NCI-H1105 treated with DMSO at 0.1 percent for 48 hours (cell line): ENCODE measurements at places on chromosomes 6 and 20.

- no peak for DNase-seq
Observed at GRCh38 chr6:117276778-117277316, 11.5 kb downstream of the VGLL2 start.

- no peak for DNase-seq
Observed at GRCh38 chr6:34524499-34524898, 31.6 kb downstream of the SPDEF start.

GRCh38 chr6:163288915-163289314 lies 125.6 kb upstream of the QKI start:
- DNase-seq = no peak

DNA sequence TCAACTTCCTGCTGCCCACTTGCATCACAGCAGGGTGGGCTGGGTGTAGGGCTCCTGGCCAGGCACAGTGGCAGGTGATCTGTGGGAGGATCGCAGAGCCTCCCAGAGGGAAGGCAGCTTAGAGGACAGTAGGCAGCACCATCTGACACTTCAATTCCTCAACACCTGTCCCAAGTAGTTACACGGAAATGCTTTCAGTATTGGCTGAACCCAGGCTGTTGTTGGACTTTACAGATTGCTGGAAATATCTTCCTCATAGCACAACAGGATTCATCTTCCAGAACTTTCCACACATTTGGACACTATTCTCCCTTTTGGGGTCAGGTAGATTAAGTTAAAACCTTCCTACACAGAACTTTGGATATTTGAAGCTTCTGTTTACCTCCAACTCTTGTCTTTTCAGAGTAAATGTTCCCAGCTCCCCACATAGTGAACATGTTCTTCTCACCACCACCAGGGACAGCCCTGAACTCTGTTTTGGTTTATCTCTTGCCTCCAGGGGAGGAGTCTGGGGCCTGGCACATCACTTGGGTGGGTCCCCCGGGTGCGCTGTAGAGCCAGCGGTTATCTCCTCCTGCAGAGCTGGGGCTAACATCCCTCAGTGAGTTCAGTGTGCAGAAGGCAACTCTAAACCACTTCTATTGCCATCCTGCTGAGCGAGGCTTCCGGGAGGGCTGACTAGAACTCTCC lies 3.5 kb upstream of the SLC22A2 start:
- DNase-seq = no peak

- no peak for DNase-seq
Observed at GRCh38 chr20:45937765-45938164, 3.3 kb downstream of the PCIF1 start.

GRCh38 chr6:31479933-31480535 lies 17.9 kb upstream of the MICB start:
- peak; percentile 57 for DNase-seq

GRCh38 chr20:37343212-37343993 lies 2.5 kb upstream of the SRC start:
- no peak for DNase-seq

DNA sequence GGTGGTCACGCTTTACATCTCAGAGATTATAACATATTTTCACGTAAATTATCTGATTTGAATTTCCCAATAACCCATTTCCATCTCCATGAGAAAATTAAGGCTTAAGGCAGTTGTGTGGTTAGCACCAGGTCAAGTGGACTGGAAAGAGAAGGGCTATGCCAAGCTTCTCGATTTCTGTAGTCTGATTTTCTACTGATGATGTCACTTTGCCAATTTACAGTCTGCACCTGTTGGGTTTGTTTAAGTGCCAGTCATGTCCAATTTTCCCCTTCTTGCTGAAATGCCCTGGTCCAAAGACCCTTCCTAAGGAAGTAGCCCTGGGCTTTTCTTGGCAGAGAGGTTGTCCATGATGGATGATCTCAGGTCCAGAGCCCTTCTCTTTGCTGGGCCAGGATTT lies 562.3 kb upstream of the BTBD3 start:
- DNase-seq = no peak

DNA sequence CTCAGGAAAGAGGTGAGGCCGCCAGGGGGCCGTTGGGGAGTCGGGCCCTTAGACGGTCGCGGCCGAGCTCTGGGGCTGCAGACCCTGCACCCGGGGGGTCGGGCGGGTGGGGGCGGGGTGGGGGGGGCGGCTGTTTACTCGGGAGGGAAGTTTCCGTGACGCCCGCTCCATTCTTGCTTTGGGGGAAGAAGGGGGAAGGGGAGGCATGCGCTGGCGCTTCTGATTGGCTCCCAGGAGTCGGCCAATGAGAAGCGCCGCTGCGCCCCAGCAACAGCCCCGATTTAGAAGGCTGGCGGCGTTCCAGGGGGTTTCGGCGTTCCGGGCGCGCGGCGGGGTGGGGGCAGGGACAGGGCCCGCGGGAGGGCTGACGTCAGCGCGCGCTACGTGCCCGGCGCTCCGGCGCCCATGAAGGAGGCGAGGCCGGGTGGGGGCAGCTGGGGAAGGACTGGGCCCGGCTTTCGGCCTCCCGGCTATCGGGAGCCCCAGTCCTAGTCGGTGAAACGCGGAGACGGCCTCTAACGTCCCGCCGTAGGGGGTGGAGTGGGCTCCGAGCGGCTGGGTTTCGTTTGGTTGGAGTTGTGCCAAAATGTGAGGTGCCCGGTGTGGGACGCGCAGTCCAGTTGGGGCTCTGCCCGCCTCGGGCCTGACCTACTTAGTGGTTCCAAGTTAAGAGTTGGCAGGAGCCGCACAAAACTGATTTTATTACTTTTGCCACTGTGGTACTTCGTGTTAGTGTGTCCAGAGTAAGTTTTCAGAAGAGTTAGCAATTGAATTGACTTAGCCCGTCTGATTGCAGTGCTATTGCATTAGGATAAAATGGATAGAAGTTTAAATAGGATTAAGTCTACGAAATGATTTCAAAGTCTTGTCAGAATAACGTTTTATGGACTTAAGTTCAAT lies 1.1 kb downstream of the PNRC1 start:
- DNase-seq = peak; percentile 97

DNA sequence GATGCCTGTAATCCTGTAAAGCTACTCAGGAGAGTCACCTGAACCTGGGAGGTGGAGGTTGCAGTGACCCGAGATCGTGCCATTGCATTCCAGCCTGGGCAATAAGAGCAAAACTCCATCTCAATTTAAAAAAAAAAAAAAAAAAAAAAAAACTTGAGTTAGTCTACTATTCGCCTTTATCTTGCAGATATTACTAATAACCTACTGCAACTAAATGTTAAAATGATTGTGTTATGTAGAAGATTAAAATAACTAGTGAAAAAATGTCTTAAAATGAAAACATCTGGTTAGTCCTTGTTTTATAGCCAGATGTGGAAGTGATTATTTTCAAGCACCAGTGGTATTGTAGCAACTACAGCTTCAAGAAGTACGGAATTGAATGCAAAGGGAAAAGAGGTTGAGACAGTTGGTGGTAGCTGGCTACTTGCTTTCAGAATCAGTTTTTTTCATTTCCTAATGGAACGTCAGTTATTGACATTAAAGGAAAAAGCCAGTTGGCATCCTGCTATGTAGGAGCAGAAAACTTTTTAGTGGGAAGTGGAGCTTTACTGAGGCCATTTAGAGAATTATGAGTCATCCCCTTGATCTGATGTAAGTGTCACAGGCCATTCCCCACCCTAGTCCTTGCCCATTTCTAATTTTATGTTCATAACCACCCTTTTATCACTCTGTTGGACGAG lies 43.8 kb upstream of the DYNLRB1 start:
- no peak for DNase-seq

DNA sequence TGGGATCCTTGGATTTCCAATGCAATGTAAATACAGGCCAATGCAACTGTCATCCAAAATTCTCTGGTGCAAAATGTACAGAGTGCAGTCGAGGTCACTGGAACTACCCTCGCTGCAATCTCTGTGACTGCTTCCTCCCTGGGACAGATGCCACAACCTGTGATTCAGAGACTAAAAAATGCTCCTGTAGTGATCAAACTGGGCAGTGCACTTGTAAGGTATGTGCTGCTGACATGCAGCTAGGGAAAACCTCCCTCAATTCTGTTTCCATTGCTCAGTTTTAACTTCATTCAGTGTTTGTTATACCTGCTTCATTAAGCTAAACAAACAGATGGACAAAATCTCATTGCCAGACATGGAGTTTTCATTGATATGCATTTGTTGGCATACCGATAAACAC lies 397.1 kb downstream of the ARHGAP18 start:
- DNase-seq = no peak

DNA sequence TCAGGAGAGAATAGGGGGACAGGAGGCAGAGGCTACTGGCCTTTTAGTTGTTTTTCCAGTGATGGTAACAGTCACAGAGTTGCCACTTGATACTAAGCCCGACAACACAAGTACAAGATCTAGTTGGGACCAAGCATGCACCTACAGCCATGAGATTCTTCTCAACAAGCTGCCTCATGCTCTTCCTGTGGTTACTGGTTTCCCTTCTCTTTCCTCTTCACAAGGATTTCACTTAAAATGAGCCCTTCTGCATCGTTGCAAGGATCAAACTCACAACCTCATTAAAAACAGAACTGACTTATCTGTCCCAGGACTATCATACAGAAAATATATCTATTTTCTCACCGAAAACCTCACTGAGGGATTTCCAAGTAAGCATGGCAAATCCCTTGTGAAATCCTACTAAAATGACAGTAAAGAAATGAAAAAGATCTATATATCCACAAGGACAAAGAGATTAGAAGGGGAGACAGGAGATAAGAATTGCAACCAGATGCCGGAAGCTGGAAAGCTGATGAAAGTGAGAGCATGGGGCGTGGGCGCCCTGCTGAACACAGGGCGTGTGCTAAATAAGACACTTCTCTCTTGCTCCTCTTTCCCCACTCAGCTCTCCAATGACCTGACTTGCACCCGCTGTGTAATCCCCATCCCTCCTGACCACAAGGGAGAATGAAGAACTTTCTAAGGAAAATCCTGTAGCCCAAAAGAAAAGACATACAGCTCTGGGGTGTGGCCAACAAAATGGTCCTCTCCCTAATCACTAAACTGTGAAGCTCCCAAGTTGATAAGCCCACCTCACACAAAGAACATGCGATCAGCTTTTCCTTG lies 13.4 kb downstream of the MTFR2 start:
- DNase-seq = no peak

DNA sequence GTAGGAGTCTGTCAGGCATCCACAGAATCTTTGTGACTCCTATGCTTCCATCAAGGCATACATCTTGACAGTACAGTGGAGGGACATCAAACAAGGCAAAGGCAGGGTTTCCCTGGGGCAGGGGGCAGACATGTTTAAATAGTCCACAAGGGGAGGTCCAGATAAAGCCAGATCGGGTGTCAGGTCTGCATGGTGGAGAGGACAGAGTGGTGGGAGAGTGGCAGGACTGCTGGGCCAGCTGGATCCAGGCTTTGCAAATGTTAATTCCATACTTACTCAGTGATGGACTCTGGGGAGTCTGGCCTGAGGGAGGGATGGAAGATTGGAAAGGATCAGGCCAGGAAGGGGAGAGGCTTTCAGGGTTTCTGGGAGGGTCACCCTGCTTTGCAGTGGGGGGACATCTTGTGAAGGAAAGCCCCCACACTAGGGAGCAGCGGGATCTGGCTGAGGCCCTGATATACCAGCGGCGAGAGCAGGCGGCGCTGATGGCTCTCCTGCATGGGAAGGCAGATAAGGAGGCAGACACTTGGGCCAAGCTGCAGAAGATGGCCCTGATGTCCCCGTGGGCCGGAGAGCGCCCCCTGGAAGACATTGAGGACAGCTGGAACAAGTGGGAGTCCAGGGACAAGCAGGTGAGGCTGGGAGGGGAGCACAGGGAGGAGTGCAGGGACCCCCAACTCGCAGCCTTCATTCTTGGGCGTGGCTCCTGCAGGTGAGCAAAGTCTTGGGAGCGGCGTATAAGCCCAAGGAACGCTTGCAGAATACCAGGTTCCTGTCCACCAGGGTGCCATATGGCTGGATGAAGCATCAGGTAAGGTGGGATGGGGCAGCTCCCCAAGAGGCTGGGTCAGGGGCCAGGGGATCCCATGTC lies 44.6 kb downstream of the SUN5 start:
- DNase-seq = no peak

DNA sequence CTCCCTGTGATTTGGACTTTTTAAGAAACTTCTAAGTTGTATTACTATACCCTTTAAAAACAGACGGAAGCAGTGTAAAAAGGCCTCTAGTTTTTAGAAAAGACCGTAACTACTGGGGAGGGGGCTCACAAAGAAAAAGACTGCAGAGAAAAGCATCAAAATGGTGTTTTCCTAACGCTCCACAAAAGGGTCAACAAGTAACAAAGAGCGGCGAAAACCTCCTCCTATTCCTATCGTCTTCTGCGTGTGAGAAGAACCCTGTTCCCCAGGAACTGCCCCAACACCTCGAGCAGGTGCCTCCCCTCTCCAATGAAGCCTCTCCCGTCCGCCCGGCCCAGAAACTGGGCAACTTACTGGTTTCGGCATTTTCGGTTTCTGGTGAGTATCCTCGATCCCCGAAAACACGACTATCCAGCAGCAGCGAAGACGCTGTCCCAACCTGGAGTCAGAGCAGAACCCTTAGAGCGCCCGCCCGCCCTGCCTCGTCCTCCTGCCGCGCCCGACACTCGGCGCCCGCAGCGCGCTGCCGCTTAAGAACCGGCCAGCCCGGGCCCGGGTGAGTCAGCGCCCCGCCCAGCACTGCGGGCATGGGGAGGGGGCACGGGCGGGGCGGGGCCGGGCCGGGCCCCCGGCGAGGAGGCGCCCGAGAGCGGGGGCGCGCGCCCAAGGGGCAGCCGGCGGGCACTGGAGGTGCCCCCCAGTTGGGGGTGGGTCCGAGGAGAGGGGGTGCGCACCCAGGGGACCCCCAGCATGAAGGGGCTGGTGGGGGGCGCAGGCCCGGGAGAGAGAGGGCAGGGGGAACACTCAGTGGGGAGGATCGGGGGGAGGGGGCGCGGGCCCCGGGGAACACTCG lies 1.2 kb downstream of the EZR start:
- peak; percentile 74 for DNase-seq

GRCh38 chr20:36549942-36550789 lies 8.8 kb downstream of the MYL9 start:
- no peak for DNase-seq

DNA sequence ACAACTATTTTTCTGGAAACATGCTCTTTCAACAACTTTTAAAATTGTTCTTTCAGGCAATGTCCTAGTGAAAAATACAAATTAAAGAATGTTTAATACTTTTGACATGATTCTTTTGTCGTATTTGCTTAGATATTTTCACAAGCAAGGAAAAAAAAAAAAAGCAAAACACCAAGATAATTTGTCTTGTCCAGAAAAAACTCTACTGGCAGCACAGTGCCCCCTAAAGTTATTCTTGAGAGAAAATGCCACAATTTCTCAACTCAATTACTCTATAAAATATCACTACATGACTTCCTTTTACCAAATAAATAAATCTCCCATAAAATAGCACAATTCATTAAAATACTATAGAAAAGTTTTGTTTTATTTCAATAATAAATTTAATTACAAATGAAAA lies 652.5 kb upstream of the EPHA7 start:
- peak; percentile 22 for DNase-seq

- no peak for DNase-seq
Observed at GRCh38 chr6:33201147-33201545, 479 bp downstream of the SLC39A7 start.

DNA sequence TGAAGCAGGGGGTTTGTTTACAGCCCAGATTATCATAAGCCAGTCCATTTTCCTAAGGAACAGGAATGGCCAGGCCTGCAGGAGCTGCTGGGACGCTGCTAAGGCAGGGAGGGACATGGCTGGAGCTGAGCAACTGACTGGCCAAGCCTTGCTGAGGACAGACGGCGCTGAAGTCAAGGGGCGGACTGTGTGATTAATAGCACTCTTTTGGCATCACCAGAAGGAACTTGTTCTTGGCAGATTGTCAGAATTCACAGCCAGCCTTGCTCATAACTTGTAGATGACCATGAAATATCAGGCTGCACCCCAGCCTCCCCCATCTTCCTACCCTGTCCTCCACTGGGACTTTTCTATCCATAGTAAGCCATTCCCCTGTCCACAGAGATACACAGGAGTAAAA lies 218.8 kb upstream of the RNF24 start:
- no peak for DNase-seq
